Esophagus mucosa (tissue), 1 donor: ENCODE measurements at places on chromosomes 1 and 21. TPM values are rescaled to one million over a fixed set of nuclear protein-coding genes. Genes with fewer than 3 reads are reported as not detected.

DDR2 gene
- total RNA-seq = 2.9 TPM

- ATAC-seq = no peak
These were observed 4.0 kb downstream of the GLUL start for GRCh38 chr1:182387566-182387965.

PRAMEF11 gene
- not detected for total RNA-seq

- no peak for ATAC-seq
These were observed 244.4 kb downstream of the HHAT start for GRCh38 chr1:210573141-210573540.

DNA sequence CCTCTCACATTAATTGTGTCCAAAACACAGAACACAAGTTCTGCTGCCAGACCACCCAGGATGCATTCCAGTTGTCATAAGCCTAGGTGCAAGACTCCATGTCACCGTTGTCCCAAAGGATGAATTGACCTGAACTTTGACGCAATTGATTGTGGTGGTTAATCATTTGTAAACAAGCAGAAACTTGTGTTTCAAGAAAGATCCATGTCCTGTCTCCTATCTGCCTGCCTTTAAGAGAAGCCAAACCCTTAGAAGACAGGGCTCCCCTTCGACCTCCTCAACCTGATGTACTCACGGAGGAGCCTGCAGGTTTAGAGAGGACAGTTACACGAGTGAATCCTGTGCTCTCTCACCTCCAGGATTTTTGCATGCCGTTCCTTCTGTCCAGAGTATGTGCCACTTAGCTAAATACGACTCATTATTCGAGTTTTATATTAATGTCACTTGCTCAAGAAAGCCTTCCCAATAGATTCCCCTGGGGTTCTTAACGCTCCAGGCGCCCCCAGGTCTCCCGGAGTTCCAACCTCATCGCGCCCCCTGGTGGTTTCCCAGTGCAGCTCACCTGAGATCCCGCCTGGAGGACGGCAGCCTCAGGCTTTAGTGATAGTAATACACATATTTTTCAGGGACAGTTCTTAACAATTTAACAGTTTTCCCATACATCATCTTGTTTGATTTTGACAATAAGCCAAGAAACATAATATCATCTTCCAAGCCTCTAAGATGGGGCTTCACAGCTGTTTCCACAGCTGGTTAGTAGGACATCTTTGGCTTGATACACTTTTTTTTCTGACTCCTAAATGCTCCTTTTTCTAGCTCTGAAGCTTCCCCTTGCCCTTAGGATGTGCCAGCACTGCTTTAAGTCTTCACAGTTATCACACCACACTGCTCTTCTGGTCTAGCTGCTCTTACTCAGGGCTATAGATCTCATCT is 2.4 kb upstream of the C8B start:
- ATAC-seq = no peak

- ATAC-seq = no peak
These were observed 636.4 kb downstream of the SMYD3 start for GRCh38 chr1:245870698-245871097.

GRCh38 chr1:224704107-224704735 is 88.1 kb downstream of the CNIH3 start:
- no peak for ATAC-seq

- ATAC-seq = no peak
These were observed 26.0 kb downstream of the EPHB2 start for GRCh38 chr1:22736501-22737080.

- ATAC-seq = no peak
These were observed 8.6 kb upstream of the RCAN1 start for GRCh38 chr21:34623516-34623915.

- peak; percentile 94 for ATAC-seq
These were observed 23.8 kb downstream of the PRDM2 start for GRCh38 chr1:13723810-13724209.

DNA sequence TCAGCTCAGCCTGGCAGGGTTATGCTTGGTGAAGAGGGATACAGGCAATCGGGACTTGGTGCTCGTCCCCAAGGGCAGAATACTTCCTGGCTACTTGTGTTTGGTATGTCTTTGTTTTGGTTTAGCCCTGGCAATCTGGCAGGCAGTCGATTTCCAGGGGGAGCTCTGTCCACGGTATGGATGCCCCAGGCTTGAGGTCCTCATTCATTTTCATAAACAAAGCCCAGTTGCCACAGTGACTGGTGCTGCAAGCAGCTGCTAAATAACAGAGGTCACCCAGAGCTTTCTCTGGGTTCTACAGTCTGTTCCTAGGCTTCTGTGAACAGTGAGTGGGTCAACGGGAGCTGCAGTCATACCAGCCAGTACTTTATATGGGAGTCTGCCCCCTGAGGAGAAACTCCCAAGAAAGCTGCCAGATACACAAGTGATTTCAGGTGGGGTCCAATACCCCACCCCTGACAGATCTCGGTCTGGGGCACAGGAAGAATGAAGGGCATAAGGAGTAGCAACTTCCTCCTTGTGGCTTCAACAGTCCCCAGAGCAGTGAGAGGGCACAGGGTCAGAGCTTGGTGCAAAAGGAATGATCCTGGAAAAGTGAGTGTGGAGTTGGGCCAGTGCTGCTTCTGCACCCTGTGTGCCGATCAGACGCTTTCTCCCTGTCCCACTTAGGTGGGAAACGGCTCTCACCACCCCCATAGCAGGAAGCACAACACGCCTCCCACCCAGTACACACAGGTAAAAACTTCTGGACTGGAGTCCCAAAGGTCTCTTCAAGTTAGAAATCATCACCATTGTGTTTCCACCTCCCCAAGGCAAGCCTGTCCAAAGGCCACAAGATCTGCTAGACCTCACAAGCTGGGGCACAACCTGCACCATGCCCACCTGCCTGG is 55.5 kb downstream of the TGFBR3 start:
- ATAC-seq = peak; percentile 5

PADI2 gene
- 0.92 TPM for total RNA-seq

DNA sequence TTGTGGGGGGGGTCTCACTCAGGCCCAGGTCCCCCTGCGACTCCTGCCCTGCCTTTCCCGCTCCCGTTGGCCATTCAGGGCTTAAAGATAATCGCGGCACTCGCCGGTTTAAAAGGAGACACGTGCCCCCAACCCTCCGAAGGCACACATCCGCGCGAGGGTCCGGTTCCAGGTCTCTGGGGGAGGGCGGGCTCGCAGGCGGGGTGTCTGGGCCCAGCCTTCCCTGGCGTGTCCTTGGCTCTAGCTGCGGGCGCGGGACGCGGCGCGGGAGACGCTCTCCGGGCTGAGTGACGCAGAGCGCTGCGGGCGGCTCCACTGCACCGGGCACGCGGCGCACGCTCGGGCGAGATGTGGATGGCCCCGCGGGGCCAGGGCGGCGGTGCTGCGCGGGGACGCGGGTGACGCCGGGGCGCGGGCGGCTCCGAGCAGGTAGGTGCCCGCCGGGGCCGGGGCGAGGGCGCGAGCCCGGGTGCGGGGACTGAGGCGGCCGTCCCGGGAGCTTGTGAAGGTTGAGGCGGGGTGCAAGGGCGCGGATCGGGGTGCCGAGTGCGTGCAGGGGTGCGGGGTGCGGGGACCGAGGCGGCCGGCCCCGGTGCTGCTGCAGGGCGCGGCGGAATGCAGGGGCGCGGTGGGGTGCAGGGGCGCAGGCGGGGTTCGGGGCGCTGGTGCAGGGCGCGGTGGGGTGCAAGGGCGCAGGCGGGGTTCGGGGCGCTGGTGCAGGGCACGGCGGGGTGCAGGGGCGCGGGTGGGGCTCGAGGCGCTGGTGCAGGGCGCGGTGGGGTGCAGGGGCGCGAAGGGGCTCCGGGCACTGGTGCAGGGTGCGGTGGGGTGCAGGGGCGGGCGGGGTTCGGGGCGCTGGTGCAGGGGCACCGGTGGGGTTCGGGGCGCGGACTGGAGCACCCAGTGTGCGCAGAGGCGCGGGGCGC is 3.3 kb upstream of the TRPM2 start:
- ATAC-seq = no peak

- ATAC-seq = peak; percentile 95
These were observed 35.8 kb downstream of the CELF3 start for GRCh38 chr1:151680826-151681225.

TEDDM1 gene
- total RNA-seq = not detected

DNA sequence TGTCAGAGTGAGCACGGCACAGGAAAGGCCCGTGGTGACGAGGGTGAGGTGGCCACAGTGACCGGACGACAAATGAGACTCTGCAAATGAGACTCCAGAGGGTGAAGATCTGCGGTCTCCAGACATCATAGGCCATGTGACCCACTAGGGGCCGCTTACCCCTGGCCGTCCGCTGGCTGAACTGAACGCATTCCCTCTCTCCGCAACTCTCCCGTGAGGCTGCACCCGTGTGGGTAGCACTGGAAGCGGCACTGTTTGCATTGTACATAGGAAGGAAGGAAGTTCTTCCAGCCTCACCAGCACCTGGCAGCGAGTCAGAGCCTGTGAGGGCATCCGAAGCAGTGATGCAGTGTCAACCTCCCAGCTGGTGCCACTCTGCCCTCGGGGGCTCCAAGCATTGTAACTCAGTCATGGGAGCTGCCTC is 23.6 kb upstream of the SPSB1 start:
- no peak for ATAC-seq

PCSK9 gene
- total RNA-seq = 18.3 TPM

NR5A2 gene
- total RNA-seq = 0.60 TPM

OMA1 gene
- total RNA-seq = 22.2 TPM

PLEKHA6 gene
- 11.1 TPM for total RNA-seq

UTS2 gene
- not detected for total RNA-seq

MFSD2A gene
- total RNA-seq = 25.2 TPM

DNA sequence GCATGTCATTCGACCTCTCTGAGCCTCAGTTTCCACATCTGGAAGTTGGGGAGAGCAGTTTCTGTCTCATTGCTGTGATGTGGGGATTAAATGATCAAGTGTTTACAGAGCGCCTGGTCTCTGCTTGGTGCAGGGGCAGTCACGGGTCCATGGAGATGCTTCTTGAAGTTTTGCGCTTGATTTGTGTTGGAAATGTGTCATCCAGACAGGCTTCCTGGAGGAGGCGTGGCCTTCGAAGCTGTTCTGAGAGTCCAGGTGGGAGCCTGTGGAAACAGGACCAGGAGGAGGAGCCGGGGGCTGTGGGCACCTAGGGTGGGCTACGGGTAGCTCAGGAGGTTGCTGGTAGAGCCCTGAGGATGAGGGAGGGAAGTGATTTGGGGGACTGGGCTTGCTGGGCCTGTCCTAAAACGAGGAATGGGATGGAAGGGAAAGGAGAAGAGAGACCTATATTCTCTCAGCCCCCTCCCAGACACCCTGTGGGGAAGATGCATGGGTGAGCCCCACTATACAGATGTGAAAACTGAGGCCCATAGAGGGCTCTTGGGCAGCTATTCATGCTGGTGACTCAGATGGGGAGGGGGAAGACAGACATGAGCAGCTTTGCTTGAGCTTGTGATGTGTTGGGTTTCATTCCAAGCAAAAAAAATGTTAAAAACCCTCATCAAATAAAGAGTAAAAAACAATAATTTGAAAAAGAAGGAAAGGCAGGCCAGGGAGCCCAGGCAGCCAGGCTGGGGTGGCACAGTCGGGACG is 107.2 kb upstream of the WNT4 start:
- no peak for ATAC-seq

TNNI3K gene
- not detected for total RNA-seq

DNA sequence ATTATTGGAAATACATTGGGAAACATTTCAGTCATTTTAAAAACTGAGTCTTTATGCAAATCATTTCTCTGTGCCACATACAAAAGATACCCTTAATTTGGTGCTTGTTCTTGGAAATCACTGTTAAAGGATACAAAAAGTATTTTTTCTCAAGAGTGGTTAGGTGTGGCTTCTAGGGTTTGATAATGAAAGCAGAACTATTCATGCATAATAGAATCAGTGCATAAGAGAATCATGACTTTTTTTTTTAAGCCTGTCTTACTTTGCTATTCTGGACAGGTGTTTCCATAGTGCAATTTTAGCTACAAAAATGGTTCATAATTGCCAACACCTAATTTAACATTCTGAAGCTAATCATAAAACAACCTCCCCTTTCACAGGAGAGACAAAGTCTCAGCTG is 233.0 kb upstream of the NRIP1 start:
- no peak for ATAC-seq

DNA sequence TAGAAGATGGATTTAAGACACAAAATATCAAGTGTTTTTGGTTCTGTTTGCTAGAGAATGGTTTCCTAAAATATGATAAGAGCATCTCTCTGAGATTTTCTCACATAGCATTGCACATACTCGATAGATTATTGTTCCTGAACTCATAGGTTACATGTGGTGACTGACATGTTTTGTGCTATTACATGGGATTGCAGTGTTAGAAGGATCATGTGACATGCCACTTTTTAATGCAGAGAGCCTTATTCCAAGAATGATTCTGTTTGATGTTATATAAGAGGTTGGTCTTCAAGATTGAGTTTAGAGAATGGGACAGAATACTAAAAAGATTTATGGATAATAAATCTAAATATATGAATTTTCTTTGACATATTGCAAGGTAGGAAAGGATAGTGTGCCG is 34.4 kb upstream of the SPAG17 start:
- no peak for ATAC-seq

TNFAIP8L2 gene
- total RNA-seq = not detected

GRCh38 chr1:6597777-6598131 is 4.9 kb downstream of the KLHL21 start:
- no peak for ATAC-seq

DEDD gene
- 24.9 TPM for total RNA-seq

DMRTA2 gene
- 1.7 TPM for total RNA-seq

PGBD5 gene
- total RNA-seq = 6.4 TPM

DNA sequence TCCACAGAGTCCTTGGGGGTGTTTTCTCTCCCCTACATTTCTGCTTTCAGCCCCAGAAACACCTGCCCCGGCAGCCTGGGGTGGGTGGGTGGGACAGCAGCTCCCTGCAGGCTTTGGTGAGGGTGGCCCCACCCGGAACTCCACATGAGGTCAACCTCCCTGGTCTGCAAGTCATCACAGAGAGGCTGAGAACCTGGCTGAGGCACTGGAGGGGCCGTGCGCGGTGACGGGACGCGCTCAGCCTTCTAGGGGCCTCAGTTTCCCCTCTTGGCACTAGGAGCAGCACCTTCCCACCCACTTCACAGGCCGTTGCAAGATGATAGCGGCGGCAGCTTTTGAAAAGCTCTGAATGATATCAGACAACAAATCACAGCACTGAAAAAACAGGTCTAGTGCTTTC is 37.7 kb upstream of the NID1 start:
- no peak for ATAC-seq

- ATAC-seq = no peak
These were observed 11.4 kb downstream of the NEK7 start for GRCh38 chr1:198168227-198168626.

RBM11 gene
- 2.1 TPM for total RNA-seq
